ENCODE measurements at places on chromosomes 1 and 21.
A peak's percentile ranks its signal among the peaks of the same experiment; 100 is the strongest.

DNA sequence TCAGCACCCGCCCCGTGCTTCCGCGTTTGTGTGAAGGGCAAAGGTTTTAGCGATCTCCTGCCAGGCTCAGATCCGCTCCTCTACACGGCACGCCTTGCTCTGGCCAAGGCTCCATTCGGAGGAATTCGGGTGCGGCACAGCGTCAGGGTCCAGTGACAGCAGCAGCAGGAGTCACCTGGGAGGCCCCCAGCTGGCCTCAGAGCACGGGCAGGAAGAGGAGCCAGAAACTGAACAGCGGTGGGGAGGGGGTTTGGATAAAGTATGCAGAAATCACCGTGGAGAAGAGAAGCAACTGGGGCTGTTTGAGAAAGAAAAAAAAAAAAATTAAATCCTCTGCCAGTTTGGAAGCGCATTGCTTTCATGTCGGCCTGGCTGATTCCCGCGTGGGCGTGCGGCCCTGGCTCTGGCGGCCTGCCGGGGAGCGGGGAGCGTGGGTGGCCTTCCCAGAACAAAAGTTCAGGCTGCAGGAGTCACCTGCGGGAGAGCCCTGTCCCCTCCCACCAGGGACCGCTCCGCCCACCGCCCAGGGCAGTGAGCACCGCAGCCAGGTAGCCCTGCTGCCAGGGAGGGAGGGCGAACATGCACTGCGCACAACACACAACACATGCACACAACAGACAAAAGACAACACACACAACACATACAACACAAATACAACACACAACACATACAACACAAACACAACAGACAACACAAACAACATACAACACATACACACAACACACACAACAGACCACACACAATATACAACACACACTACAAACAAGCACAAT, 107.6 kb downstream of the ETS2 start:
- DNase-seq, result peak; percentile 57

- no peak for DNase-seq
Observed at GRCh38 chr1:29502911-29503840, 266.9 kb downstream of the PTPRU start.

DNA sequence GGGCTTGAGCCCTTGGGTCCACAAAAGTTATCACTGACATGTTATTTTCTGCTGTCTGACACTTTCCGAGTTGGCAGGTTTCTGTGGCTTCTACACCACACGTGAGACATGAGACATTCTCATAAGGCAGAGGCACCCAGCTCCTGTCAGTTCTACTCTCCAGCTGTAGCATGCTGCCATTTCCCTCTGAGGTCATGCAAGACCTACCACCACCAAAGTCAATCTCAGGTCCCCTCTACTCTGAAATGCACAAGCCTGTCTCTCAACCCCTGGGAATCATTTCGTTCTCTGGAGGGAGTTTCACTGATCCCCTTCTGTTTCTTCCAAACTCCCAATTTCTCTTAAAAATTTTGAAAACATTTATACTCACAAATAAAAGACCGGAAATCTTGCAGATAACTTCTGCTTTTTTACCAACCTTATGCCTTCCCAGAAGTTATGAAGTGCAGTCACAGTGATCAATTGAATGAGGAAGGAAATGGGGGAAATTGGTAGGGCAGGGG, 39.5 kb upstream of the CR2 start:
- DNase-seq, result no peak

DNA sequence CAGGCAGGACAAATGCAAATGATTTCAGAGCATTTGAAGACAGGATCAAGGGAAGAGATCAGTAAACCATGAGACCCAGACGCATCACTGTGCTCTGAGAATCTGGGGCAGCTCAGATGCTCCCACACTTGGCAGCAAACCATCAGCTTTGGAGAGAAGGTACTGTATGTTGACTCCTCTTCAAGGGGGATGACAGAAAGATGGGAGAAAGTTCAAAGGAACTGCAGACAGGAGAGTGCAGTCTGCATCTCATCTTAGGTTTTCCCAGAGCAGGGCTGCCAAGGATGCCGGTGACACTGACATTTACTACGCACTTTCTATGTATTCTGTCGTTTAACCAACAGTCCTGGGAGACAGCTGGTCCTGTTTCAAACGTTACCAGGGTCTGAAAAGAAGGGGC, 35.8 kb downstream of the OLFML2B start:
- no peak for DNase-seq

- DNase-seq, result no peak
Observed at GRCh38 chr1:55255901-55256300, 40.7 kb upstream of the USP24 start.
